Amniotic stem cell (primary cell): ENCODE measurements at places on chromosomes 6 and 20.

- DNase-seq, result peak; percentile 28
These were observed 157.9 kb downstream of the FOXC1 start for GRCh38 chr6:1767481-1768246.

DNA sequence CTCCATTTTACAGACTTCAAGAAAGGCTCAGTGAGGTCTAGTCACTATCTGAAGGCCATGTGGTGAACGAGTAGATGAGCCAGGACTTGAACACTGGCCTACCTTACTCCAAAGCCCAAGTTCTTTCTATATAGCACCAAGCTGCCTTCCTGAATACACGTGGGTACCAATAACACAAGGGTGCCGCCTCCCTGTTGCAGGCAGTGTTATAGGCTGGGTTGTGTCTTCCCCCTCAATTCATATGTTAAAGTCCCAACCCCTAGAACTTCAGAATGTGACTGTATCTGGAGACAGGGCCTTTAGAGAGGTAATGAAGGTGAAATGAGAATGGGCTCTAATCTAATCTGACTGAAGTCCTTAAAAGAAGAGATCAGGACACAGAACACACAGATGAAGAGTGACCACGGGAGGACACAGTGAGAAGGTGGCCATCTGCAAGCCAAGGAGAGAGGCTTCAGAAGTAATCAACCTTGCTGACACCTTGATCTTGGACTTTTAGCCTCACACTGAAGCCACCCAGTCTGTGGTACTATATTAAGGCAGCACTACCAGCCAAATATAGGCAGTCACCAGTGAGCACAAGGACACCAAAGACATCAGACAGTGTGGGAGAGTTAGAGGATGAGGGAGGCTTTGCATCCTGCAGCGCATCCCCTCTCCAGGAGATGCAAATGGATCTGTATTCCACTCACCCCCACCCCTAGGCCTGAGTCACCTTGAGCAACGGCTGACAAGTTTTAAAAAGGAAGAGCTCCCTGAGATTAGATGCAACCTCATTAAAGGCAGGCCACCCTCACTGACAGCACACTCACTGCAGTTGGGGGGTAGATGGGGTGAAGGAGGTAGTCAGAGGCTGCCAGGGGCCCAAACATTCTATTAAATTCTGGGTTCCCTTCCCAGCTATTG lies 40.9 kb upstream of the LYRM2 start:
- DNase-seq, result no peak

- no peak for DNase-seq
These were observed 452.8 kb downstream of the RFPL4B start for GRCh38 chr6:112799889-112800288.

DNA sequence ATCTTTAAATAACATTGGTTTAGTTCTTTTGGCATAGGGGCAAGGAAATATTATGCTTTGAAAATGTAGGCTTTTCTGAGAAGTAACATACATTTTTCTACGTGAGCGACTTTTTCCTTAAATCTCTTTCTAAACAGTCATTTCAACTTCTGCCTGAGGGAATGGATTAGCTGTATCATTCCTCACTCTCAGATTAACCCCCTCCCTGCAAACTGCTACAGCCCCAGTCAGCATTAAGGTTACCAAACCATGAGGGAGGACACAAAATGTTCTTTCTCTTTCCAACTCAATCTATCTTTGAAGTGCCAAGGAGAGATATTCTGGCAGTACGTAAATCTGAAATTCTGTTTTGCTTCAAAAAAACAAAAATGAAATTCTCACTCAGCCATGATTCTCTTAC lies 231.3 kb upstream of the FLRT3 start:
- DNase-seq, result peak; percentile 25

DNA sequence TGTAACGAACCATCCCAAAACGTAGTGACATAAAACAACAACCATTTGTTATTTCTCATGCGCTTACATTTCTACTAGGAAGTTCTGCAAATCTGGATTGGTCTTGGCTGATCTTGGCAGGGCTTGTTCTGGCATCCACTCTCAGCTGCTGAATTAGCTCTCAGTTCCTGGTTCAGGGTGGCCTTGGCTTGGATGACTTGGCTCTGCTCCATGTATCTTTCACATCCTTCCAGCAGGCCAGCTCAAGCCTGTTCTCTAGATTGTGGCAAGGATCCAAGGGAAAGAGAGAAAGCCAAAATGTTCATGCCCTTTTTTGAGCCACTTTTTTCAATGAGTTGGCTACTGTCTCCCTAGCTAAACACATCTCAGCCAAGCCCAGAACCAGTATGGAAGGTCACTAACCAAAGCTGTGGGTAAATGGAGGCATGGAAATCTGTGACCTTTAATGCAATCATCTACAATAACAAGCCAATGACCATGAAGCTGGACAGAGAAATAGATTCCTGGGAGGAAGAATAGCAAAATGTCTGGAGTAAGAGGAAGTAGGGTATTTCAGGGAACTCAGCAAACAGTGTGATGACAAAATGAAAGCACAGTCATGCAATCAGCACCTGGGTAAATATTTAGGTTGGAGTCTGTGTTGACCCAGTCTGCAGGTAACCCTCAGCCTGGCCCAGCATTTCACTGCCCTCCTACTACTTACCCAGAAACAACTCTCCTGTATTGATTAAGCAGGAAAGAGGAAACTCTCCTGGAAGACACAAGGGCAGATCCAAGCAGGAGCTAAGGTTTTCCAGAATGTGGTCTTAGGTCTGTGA lies 32.7 kb upstream of the SNAP25 start:
- no peak for DNase-seq

- no peak for DNase-seq
These were observed 21.9 kb upstream of the IPCEF1 start for GRCh38 chr6:154378518-154378917.

GRCh38 chr20:34943808-34944567 lies 11.6 kb downstream of the GSS start:
- no peak for DNase-seq

GRCh38 chr6:154234019-154234772 lies 122.4 kb downstream of the IPCEF1 start:
- no peak for DNase-seq

DNA sequence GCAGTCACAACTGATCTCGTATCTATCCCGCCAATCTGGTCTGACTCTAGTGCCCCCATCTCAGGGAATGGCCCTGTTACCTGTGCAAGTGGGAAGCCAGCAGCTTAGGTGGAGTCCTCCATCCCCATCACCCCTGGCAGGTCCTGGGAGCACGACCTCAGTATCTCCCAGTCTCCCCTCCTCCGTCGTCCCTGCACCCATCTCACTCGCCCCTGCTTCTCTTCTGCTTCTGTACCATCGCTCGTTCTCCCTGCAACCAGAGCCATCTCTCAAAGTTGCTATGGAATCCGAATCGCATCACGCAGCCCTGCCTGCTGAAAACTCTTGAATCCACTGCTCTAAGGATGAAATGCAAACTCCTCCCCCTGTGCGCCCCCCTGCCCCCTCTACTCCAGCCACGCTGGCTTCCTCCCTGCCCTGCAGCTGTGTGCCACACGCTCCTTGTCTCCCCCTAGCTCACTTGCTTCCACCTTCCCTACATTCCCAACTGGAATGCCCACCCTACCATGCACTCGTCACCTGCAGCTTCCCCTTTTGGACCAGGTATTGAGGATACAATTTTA lies 64.0 kb upstream of the PTGIS start:
- no peak for DNase-seq

DNA sequence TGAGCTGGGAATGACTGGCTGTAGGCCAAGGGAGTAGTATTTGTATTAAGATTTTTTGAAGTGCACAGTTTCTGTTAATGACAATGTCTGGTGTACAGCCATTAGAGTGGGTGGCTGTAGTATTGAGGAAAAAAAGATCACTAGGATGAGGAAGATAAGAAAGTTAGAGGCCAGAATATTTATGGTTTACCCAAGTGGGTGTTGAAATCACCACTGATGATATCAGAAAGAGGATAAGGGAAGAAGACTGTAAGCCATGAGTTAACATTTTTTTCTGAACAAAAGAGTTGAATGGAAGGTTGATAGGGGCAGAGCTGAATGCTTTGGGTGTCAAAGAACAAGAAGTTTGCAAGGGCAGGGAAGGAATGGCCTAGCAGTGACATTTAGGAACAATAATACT lies 104.7 kb downstream of the PRDM13 start:
- DNase-seq, result no peak

DNA sequence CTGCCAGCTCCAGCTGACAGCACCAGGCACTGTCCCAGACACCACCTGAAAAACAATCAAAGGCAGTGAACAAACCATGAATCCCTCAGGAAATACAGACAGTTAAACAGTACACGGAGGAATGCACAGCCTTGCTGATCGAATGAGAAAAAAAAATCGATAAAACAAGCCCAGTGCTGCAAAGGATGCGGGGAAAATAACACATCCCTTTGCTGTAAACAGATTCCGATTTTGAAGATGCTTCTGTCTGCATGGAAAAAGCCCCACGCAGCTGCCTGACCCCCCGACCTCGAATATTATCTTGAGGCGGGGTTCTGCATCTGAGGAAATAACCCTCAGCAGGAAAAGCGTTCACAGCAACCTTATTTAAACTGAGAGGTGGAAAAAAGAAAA lies 43.9 kb downstream of the RBM38 start:
- DNase-seq, result no peak

- DNase-seq, result no peak
These were observed 21.9 kb upstream of the RAB22A start for GRCh38 chr20:58287638-58288037.

DNA sequence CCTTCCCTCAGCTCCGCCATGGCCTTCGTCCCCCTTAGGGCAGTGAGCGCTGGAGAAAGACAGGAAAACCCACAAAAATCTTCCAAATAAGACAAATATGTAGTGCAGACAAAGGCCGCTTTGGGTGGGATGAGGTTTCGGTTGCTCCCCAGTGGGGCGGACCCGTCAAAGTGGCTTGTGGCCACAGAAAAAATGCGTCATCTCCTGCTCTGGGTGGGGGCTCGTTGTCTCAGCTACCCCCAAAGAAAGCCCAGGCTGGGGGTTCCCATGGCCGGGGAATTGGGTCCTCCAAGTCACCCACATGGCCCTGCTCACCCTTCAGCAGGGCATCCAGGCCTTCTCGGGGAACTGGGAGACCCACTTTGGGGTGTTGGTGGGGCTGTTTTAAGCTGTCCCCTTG lies 21.9 kb upstream of the SCUBE3 start:
- DNase-seq, result no peak

DNA sequence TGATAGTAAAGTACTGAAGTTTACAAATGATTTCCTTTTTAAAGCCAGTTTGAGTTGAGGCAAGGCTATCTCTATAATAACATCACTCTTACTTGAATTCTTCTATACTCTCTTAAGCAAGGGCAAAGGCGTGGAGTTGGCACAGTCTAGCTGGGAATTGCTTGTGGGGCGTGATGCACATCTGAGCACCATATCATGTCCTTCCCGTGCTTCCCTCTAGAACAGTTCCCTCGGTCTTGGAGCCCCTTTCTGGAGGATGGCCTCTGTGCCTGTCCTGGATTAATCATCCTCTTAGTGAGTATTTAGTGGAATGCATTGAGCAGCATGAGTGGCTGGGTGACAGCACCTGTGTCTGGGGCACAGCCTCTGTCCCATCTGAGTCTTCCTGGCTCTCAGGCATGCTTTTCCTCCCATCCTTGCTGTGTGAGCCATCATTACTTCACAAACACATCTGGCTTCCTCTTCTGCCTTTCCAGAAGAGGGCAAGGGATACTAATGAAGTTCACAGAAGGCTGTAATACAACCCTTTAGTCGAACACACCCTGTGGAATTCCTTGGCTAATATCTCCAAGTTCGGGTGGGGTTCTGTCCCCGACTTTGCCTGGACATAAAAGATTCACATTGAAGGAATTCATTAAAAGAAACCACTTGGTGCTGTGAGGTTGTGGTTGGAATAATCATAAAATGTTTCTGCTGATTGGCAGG lies 188.2 kb downstream of the FNDC1 start:
- DNase-seq, result no peak

DNA sequence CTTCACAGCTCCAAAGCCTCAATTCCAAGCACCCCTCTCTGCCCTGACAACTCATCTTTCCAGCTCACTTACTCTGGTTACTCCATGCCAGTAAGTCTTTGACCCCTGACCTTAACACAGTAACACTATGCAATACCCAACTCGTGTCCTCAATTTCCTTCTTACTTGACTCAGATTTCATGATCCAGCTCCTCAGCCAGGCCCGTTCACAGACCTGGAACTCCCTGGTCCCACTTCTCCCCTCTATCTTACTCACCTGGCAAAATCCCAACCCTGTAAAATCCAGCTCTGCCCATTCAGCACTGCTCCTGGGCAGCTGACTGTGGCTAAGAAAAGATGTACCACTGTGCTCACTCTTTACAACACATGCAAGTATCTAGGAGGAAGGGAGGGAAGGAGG lies 7.9 kb downstream of the GNL1 start:
- no peak for DNase-seq

GRCh38 chr20:18717062-18717461 lies 96.5 kb upstream of the SCP2D1 start:
- DNase-seq, result no peak

DNA sequence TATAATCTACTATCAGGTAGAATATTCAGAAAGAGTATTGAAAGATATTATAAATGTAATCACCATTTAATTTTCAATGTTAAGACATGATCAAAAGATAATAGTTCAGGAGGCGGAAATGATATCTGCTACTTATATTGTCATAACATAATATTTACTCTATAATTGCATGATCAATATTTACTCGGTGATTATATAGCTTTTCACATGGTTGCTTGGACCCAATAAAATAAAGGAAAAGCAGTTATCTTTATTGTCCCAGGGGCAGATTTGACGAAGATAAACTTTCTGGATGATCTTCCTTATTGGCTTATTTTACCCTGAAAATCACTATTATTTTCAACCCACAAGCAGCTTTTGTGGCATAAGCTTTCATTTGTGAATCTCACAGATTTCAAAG lies 350.4 kb downstream of the HACE1 start:
- DNase-seq, result no peak

GRCh38 chr20:32411955-32412706 lies 54.0 kb downstream of the ASXL1 start:
- no peak for DNase-seq

DNA sequence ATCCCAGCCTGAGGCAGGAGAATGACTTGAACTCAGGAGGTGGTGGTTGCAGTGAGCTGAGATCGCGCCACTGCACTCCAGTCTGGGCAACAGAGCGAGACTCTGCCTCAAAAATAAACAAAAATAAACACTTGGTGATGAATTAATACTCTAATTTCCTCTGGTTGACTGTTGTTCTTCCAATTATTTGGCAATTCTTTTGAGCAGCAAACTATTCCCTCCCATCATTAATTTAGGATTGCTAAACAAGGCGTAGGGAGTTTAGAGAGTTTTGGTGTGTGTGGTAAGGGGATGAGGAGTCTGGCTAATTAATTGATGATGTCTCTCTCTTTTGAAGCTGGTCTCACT lies 2.7 kb upstream of the ID1 start:
- DNase-seq, result no peak

- no peak for DNase-seq
These were observed 2.4 kb upstream of the SNAI1 start for GRCh38 chr20:49980140-49981008.
